Sigmoid colon (tissue), 7 donors: ENCODE measurements at places on chromosomes 1 and 21.
A peak's percentile ranks its signal among the peaks of the same experiment; 100 is the strongest.

DNA sequence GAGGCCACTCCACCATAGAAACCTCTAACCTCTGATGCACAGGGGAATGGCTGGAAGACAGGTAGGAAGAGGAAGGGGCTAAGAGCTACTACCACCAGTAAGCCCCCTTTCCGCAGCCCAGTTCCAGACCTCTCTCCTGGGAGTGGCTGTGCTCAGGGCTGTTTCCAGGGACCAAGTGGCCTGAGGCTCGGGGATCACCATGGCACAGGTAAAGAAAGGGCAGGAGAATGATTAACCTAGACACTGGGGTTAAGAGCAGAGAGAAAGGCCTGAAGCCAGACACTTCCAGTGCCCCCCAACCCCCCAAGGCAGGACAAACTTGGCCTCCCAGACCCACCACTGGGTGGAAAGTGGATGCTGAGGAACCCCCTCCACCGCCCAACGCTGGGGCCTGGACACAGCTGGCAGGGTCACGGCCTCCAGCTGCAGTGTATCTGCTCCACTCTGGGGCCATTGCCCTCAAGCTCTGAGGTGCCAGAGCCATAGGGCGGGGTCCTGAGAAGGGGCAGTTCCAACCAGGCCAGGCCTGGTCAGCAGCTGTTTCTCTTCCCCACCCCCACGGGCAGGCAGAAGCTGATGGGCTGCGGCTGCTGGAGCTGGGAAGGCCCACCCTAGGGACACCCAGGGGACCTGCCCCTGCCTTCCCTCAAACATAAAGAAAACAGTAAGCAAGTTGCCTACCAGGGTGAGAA is 2.6 kb downstream of the TAGLN2 start:
- peak; percentile 75 for DNase-seq

GRCh38 chr1:176838276-176838995 is 326.1 kb downstream of the ASTN1 start:
- DNase-seq = no peak

- DNase-seq = no peak
Observed at GRCh38 chr21:45211661-45212060, 76.0 kb downstream of the POFUT2 start.

GRCh38 chr21:18318156-18318555 is 73.5 kb downstream of the CHODL start:
- DNase-seq = no peak

- DNase-seq = no peak
Observed at GRCh38 chr1:41830726-41831125, 88.0 kb downstream of the HIVEP3 start.

- no peak for DNase-seq
Observed at GRCh38 chr1:59016390-59016789, 232.5 kb upstream of the JUN start.
